ENCODE measurements at places on chromosomes 7 and 10.
A peak's percentile ranks its signal among the peaks of the same experiment; 100 is the strongest.

DNA sequence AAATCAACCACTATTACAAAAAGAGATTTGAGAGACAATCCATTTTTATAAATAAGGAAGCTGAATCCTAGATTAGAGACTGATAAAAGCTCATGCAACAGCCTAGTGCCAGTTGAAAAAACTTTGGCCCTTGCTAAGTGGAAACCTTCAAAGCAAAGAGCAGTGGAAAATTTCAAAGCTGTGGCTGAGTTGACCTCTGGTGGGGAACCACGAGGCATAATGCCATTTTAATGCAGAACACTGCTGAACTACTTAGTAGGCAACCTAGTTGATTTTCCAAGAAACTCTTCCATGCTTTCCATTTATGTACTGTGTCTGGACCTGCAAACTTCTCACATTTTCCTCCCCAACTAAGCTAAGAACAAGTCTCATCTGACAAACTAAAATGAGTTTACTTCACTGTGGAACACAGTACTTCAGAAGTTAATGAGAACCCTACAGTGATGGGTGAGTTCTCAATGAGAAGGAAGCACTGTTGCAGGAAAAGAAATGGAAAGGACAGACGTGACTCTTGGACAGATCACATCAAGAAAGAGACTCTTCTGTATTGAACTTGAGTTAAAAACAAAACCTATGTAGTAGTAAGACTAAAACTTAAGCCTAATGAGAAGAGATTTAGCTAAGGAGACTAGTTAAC is 19.5 kb downstream of the FZD9 start:
- DNase-seq = no peak

- DNase-seq = no peak
Observed at GRCh38 chr7:44173911-44174693, 15.1 kb downstream of the GCK start.

DNA sequence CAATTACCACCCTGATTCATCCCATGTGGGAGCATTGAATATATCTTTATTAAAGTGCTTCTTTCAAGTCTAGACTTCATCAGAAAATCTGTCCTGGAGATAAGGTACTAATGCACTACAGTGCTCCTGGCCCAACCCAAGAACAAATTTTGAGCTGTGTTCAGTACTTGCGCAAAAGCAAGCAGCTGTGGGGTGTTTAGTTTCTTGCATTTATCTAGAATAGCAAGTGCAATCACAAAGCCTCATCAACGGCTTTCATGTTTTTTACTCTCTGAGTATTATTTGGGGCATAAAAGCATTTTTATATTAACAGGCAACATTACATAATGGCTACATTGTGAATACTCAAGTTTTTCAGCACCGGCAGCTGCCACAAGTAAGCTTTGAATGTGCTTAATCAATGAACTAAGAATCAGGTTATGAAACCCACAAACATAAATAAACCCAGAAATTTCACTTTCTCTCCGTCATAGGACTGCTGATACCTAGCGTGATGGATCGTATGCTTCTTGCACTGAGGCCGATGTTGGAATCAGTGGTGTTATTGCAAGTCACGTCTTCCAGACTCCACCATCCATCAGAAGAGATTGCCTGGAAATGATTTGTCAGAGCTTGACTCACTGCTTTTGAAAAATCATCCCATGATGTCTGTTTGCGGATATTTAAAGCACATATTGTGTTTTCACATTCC is 113.1 kb downstream of the CTTNBP2 start:
- no peak for DNase-seq

GRCh38 chr7:54788664-54789063 is 29.7 kb upstream of the SEC61G start:
- peak; percentile 55 for DNase-seq

GRCh38 chr10:6407034-6407721 is 172.9 kb downstream of the PRKCQ start:
- no peak for DNase-seq

DNA sequence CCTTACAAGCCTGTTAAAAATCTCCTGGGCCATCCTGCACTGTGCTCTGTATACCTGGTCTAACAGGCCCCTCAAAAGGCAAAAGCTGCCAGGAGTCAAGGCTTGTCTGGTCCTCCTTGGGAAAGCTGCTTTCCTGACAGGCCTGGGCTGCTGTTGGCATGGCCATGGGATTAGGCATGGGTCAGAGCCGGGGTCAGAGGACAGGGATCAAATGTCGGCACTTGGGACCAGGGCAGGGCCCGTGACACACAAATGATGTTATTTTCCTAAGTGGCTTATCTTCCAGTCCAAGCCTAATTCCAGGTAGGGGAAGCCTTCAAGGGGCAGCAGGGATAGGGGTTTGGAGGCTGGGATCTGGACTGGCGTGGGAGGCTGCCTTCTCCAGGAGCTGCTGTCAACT is 191.5 kb upstream of the GPR26 start:
- no peak for DNase-seq

DNA sequence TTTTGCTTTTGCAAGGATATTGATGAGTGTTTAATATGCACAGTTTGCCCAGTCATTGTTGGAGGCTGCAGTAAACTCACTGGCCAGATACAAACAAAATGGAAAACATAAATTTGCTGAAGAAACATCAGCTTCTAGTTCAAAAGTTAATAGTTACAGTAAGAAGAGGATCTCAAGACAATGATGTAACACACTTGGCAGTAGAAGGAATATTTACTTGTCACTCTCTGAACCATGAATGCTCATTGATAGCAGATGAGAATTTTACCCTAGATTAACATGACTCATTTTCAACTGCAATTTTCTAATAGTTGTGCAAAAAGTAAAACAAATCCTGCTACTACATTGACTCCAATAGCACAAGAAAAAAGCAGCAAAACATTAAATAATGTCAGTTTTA is 47.7 kb downstream of the VWC2 start:
- no peak for DNase-seq

GRCh38 chr7:151006590-151007300 is 15.9 kb downstream of the NOS3 start:
- DNase-seq = no peak

DNA sequence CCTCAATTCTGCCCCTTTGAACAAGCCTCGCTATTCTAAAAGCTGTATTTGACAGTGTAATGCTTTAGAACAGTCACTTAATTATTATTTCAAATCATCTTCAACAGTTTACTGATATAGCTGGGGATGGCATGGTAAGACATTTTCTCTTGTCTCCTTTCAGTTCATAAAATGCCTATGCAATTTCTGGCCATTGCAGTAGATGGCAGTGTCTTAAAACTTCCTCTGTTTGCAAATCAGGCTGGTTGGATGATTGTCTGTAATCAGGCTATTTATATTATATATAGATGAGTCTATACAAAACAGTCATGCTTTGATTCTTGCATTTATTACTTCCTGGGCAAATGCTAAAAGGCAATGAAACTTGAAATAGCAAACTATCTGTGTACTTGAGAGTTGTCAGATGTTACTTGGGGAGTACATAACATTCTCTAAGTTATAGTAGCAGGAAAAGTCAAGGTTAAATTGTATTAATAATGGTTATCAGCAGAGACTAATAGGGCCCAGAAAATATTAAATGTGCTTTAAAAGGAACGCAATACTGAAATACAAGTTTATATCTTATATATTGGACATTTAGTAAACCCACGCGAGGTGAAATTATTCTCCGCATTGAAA is 55.5 kb upstream of the LHFPL3 start:
- peak; percentile 2 for DNase-seq

DNA sequence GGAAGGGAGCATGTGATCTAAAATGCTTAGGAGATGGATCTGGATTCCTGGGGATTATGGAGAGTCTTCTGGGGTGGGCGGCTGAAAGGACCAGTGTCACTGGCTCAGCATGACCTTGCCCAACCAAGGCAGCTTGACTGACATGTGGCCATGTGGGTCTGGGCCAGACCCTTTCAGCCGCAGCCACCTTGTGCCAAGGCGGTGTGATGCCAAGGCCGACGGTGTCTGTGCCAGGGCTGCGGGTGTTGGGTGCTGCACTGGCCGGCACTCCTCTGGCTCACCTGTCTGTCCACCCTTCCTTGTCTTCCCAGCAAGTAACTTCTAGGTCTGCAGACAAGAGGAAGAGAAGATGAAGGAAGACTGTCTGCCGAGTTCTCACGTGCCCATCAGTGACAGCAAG is 8.8 kb downstream of the DEPP1 start:
- no peak for DNase-seq

DNA sequence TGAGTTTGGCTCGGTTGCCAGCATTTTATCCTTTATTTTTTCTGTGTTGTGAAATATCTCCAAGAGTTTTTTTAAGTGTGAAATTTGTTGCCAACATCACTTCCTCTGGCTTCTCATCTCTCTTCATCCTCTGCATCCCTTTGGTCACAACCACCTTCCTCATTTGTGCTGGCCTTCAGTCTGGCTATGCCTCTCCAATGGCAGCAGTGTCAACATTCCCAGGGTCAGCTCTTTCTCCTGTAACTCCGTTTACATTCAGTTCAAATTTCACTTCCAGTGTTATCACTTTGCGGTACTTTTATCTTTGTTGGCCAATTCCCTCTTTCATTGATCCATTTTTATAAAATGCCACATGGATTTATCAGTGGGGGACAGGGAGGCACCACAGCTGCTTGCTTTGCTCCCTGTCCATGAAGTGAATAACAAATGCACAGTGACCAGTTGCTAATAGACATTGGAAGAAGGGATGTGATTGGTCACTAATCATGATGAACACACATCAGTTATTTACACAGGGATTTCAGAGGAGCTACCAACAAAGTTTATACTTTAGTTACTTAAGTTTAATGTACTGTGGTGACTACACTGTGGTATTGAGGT is 311.4 kb upstream of the LRGUK start:
- DNase-seq = no peak

- no peak for DNase-seq
Observed at GRCh38 chr10:1605999-1606940, 131.1 kb downstream of the ADARB2 start.

GRCh38 chr7:12638851-12639456 is 48.5 kb upstream of the ARL4A start:
- no peak for DNase-seq

- no peak for DNase-seq
Observed at GRCh38 chr7:26365901-26366275, 74.2 kb downstream of the SNX10 start.

GRCh38 chr10:110006358-110007160 is 1.2 kb upstream of the ADD3 start:
- no peak for DNase-seq

GRCh38 chr10:2905851-2906250 is 161.5 kb upstream of the PFKP start:
- DNase-seq = no peak

DNA sequence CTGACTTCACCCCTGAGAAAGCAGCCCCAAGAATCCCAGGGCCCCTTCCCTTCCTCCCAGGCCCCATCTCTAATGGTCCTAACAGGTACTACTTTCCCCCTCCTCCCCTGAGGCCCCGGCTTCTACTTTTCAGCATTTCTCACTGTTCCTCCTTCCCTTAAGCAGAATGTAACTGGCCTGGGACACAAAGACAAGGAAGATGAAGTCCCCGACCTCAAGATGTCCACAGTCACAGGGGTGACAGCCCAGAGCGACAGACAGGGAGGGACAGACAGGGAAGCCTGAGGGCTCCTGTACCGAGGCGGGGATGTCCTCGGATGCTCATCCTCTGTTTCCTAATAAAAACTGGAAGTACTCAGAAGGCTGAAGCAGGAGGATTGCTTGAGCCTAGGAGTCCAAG is 11.6 kb downstream of the AOC1 start:
- no peak for DNase-seq

GRCh38 chr10:35328404-35329037 is 7.8 kb upstream of the CCNY start:
- no peak for DNase-seq

GRCh38 chr10:8614054-8614565 is 559.6 kb downstream of the GATA3 start:
- no peak for DNase-seq

- peak; percentile 66 for DNase-seq
Observed at GRCh38 chr7:117011419-117012260, 58.3 kb downstream of the ST7 start.

- no peak for DNase-seq
Observed at GRCh38 chr7:102473271-102473991, 5.3 kb downstream of the POLR2J start.

DNA sequence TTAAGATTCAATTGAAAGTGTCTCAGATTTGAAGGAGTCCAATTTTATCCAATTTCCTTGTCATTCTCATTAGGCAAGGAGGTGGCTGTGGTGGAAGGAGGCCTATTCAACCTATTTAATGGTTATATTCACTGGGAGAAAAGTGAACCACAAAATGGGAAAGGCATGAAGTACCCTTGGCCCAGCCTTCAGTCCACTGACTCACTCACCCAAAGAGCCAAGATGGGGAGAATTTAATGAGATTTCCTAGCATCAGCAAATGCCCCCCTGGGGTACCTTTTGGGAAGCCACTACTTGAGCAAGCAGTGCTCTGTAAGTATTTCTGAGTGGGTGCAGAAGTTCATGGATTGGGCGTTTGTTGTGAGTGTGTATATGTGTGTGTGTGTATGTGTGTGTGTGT is 144.1 kb downstream of the NRP1 start:
- no peak for DNase-seq

DNA sequence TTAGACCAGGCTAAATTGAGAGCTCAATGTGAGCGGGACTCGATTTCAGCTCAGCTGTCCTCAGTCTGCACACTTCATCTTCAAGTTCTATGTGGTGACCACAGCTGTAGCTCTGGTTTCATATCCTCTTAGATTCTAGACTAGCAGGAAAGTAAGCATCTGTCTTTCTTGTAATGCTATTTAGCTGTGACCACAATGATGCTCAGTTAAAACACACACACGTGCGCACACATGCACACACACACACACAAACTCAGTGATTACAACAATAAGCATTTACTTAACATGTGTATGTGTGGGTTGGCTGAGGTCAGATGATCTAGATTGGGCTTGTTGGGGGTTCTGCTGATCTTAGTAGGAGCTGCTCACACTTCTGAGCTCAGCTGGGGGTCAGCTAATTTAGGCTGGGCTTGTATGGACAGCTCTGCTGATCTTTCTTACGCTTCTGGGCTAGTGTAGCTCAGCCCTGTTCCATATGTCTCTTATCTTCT is 82.5 kb downstream of the ZNF365 start:
- no peak for DNase-seq
